Stimulated activated CD8-positive, alpha-beta memory T cell treated with anti-CD3 and anti-CD28 coated beads, Interleukin-2, amount 100 ng/mL, for 1 hour (primary cell): ENCODE measurements at places on chromosomes 12 and 14.

- no peak for DNase-seq
Measured at GRCh38 chr14:72545411-72546311, 348.2 kb downstream of the DPF3 start.

DNA sequence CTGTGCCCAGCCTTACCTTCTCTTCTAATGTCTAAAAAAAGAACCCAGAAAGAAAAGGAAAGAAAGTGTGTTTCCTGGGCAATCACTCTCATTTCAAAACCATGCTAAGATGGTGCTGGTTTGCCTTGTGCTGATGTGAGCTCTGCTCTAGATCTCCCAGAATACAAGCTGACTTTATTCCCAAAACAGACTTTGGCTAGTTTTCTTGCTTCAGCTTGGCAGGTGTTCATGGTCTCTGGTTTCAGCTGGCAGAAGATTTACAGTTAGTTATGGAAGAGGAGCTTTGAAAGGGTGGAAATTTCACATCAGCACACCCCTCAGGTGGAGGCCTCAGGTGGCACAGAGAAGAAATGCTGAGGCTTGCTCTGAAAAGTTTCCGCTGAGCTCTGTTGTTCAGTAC lies 34.4 kb downstream of the PPP1R36 start:
- DNase-seq = no peak

- DNase-seq = no peak
Measured at GRCh38 chr14:102696856-102697495, 80.3 kb upstream of the TRAF3 start.

DNA sequence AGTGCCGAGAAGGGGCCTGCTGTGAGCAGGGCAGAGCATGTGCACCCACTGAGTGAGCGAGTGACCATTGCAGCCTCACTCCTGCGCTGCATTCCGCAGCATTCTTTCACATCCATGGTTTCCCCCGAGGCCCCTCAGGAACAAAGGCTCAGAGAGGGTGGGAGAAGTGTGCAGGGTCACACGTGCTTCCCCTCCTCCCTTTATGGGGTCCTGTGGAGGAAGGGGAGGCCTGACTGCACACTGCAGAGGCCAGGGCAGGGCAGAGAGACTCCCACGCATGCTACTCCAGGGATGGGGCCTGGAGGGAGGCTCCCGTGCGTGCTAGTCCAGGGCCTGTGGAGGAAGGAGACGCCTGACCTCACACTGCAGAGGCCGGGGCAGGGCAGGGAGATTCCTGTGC lies 63.2 kb downstream of the DIO3 start:
- no peak for DNase-seq

- DNase-seq = no peak
Measured at GRCh38 chr14:104656014-104656714, 33.3 kb upstream of the INF2 start.

DNA sequence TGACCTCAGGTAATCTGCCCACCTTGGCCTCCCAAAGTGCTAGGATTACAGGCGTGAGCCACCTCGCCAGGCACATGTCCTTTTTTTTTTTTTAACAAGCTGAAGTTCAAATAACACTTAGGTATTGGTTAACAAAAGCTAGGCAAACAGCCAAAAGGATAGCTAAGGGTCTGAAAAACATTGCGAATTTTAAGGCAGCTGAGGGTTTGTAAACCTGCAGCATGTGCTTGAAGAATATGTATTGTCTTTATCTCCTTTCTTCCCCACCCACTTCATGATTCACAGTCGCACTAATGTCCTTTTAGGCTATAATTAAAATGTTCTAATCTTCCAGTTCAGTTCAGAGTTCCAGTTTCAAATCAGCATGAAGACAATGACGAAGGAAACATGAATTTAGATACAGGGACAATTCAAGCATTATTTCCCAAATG lies 30.1 kb upstream of the CERS5 start:
- DNase-seq = no peak

DNA sequence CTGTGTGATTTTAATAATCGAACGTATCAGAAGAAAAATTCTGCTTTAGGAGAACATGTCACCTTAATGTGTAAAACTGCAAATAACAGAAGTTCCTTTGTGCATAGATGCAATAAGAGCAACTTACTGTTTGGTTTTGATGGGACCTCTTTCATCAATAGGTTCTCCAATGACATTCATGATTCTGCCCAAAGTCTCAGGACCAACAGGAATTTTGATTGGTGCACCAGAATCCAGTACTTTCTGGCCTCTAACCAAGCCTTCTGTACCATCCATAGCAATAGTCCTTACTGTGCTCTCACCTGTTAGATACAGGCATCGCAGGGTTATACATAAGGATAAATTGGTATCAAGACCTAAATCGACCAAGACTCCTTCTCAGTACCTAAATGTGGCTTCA lies 1.1 kb downstream of the ATP5F1B start:
- DNase-seq = no peak

GRCh38 chr14:103267226-103267910 lies 66.7 kb upstream of the EIF5 start:
- DNase-seq = no peak

- DNase-seq = no peak
Measured at GRCh38 chr12:98420461-98420860, 94.9 kb upstream of the TMPO start.

DNA sequence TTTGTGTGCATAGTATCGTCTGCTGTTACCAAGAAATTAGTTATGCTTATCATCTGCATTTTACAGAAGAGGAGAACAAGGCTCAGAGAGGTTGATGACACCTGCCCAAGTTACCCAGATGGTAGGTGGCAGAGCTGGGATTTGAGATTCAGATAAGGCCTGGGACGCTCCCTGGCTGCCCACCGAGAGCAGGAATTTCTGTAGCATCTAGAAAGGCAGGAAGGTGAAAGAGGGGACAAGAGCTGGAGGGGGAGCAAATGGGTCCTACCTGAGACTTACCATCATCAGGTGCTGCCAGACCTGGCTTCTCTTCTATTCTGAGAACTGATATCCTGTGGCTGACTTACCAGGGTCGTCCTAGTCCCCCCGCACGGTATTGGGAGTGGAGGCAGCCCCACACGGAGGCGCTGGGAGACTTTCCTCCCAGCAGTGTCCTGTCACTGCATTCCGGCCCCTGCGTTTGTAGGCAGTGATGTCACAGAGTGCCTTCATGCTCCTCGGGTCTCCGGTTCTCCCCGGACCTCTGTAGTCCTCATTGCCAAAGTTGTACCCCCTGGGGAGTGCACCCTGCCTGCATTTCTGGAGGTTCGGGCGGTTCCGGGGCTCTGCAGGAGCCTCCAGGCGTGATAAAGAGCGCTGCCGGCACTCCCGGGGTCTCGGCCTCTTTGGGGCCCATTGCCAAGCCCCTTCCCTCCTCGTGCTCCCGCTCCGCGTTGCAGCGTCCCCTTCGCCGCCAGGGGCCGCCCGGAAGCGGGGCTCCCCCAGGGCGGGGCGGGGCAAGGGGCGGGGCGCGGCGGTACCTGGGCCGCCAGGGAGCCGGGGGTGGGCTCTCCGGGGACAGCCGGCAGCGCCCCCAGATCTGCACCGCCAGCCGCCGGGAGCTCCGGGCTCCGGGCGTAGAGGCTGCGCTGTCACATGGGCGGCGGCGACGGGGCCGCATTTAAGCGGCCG lies at the start of gene CABP1:
Gene CABP1 (plus strand): TSS at position 856 of the 951 bp plus-strand sequence. CDS start 60 bp downstream, at position 916.
- DNase-seq = peak; percentile 58
